ENCODE measurements at places on chromosomes 12 and 14. TPM values are rescaled to one million over a fixed set of nuclear protein-coding genes. Genes with fewer than 3 reads are reported as not detected.

GRCh38 chr12:46149079-46149464, 119.8 kb downstream of the SLC38A1 start:
- peak; percentile 18 for DNase-seq

DNA sequence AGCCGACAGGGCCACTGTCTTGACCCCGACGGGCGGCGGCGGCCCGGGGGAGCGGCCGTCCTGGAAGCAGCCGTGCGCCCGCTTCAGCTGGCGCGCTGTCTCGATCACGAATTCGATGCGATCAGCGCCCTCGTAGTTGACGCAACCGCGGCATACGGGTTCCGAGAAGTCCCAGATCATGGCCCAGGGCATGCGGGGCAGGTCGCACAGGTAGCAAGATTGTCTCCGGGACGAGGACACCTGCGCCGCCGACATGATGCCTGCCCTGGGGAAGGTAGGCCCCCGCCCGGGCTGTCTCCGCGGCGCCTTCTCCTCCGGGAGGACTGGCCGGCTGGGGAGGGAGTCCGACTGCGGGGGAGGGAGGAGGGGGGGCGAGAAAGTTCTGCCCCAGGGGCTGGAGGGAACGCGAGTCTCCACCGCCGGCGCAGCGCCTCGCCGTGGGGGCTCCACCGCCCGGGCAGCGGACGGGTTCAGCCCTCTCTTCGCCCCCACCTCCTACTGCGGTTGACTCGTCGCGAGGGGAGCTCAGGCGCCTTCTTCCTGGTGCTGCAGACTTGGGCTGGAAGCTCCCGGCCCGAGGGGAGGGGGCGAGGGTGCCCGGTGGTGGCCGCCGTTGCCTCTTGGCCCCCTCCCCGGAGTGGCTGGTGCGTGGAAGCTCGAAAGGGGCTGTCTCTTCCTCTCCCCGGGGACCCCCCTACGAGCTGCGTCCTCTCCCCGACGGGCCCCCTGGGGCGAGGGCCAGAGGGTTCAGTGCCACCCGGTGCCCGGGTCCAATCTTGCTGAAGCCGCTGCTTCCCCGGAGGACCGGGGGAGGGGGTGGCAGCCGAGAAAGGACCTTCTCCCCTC, 747 bp downstream of the IRF2BPL start:
- no peak for DNase-seq

The FOXG1 gene
- not detected for polyA plus RNA-seq

- DNase-seq = peak; percentile 31
These were observed 148.6 kb upstream of the DIO3 start for GRCh38 chr14:101412739-101413138.

- peak; percentile 21 for DNase-seq
These were observed 191.4 kb downstream of the TTC7B start for GRCh38 chr14:90624732-90625400.

The RIN3 gene
- polyA plus RNA-seq = 15.6 TPM

GRCh38 chr12:51246254-51246853, 7.7 kb downstream of the DAZAP2 start:
- peak; percentile 47 for DNase-seq

DNA sequence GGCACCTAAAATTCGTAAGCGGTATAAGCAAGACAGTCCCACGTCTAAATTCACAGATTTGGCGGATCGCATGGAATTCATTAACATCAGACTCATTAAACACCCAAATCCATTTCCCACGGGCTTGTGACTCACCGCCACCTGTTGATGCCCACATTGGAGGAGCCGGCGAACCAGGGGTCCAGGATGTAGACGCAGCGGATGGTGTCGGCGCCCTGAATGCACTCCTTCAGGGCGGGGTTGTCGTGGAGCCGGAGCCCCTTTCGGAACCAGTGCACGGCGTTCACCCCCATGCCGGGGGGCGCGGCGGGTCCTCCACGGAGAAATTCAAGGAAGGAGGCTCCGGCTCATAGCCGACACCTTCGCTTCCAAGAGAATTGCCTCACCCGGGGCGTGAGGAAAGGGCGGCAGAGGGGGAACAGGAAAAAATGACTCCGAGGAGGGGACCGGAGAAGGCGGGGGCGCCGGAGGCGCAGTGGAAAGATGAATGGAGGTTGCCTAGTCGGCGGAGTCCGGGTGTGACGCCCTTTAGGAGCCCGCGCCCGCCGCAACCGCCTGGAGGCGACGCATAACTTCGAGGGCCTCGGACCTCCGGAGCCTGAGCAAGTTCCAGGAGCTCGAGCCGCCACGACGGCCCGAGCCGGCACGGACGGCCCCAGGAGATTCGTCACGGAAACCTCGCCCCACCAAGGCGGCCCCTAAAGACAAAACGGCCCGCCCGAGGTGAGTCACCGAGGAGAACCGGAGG, 506 bp downstream of the CRY1 start:
- peak; percentile 39 for DNase-seq

DNA sequence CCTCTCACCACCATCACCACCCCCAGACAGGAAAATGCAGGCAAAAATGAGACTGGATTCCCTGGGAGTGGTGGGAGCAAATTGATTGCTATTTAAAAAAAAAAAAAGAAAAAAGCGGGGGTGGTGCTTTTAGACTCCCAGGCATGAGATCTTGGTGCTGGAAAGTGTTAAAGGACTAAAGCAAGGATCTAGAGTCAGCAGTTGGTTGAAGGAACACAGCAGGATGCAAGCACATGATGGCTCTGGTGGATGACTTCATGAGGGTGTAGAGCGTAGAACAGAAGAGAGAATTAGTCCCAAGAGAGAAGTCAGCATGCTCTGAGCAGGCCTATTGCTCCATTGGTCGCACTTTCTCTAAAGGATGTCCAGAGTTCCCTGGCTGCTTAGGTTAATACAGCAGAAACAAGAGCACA, 183.8 kb upstream of the HMGA2 start:
- no peak for DNase-seq

The KRT6C gene
- not detected for polyA plus RNA-seq

The CCDC184 gene
- polyA plus RNA-seq = 3.3 TPM

- no peak for DNase-seq
These were observed 7.7 kb upstream of the TDG start for GRCh38 chr12:103957865-103958388.

DNA sequence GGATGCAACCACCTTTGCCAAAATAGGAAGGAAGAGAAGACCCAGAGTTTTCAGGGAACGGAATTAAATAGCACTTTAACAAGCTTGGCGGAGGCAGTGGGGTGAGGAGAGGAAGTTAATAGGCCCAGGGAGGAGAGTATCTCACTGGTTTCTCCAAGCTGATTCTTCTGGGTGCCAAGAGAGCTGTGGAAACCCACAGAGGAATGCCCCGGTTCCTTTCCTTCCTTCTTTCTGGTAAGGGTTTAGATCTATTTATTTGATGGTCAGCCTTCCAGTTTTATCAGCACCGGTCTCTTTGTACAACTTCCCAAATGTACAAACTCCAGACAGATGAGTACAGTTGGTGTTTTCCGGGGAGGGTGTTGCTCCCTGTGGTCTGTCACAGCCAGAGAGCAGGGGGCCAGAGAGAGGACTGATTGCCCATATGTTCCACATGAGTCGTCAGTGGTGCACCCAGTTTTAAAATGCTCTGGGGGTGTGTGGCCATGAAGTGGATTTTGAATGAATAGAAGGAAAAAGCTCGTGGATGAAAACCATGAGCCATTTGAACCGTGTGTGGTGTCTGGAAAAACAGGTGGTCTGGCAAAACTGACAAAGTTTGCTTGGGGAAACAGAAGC, 26.6 kb downstream of the PRKCH start:
- DNase-seq = no peak

DNA sequence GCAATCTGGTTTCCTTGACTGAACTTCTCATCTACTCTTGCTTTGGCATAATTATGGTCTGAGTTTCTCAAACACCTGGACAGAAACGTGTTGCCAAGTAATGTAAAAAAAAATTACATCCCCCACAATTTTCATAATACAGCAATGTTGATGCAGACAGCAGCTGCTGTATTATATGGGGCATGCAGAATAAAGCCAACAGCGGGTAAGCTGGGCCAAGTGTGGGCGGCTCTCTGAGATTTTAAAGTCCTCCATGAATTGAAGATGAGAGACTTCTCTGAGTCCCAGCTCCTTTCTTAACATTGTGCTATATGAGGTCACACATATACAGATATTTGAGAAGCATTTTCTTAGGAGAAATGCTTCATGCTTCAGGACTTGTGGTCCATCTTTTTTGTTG, 881.2 kb downstream of the GALC start:
- no peak for DNase-seq

GRCh38 chr14:95452176-95452892, 64.1 kb downstream of the SYNE3 start:
- DNase-seq = no peak

The CLEC2A gene
- not detected for polyA plus RNA-seq

The NANOG gene
- 0.10 TPM for polyA plus RNA-seq

The DNAI7 gene
- polyA plus RNA-seq = 0.63 TPM

DNA sequence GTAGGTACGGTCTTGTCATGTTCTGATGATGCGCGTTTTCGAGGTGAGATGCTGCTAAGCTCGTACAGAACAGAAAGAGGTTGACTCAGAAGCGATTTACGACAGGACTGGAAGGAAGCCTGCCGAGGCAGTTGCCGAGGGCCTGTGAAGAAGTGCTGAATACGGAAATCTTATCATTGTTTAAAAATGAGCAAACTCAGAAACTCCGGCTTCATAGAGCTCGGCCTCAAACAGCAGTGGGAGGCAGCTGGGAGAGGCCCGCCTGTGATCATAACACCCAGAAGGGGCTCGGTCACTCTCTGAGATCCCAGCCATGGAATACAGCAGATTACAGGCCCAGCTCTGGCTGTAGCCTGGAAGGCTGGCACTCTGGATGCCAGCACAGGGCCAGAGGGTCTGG, 87.4 kb downstream of the CPSF2 start:
- no peak for DNase-seq

DNA sequence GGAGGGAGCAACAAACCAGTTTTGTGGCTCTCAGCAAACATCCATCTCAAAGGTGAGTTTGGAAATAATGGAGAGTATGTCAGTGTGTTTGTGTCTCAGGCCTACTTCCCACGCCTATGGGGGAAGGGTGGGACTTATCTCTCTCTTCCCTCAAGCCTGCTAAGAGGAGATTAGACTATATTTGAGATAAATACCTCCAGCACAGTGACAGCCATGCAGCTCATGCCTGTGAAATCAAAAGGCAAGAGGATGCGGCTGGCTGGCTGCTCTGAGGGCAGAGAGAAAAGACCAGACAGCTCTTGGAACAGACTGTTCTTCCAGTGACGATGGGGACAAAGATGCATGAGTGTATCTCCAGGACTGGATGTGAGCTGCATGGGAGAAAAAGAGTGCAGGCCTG, 14.7 kb upstream of the POC1B start:
- DNase-seq = no peak

- DNase-seq = no peak
These were observed 3.7 kb downstream of the DDX24 start for GRCh38 chr14:94077111-94077821.

The TIMELESS gene
- polyA plus RNA-seq = 21.4 TPM

DNA sequence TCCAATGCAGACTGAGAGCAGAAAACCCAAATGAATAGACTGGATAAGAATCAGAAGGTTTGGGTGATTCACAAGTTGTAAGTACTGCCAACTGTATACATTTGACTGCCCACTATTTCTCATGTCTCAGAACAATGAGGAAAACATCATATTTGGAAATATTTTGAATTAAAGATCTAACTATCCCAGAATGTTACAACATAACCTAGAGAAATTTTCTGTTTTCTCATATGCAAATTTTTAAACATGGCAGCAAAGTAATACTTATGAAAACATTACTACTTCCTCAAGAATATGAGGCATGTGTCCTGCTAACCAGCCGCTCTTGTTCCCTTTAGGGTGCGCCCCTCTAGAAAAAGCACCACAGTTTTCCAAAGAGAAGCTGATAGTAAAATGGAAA, 179.9 kb downstream of the PTPRO start:
- DNase-seq = no peak

GRCh38 chr12:47885012-47885501, 19.7 kb downstream of the VDR start:
- DNase-seq = no peak

DNA sequence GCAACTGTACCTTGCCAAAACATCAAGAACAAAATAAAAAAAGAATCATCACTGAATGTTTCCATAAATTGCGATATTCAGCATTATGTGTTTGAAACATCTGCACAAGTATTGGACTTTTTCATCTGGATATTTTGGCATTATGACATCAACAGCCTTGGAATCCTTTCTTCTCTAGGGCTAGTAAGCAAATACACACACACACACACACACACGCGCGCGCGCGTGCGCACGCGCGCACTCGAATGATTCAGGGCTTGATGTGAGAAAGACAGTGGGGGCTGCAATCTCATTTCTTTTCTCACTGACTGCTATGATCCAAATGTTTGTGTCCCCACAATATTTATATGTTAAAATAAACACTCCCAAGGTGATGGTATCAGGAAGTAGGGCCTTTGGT, 90.0 kb upstream of the SLC38A4 start:
- DNase-seq = no peak

DNA sequence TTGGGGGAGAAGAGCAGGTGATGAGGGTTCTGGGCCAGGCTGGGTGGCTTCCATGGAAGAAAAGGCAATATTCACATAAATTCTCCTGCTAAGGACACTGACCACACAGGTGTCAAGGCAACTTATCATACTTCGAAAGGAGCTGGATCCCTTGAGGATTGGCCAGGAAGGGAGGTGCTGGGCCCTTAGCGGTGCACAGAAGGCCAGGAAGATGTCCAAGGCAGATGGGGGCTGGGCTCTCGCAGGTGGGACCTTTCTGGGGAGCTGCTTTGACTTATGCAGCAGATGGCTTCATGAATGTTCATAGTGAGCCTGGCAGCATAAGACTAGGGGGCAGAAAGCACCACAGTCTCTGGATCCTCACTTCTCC, 3.9 kb downstream of the CD63 start:
- DNase-seq = no peak

- DNase-seq = peak; percentile 37
These were observed 467 bp downstream of the KCNK13 start for GRCh38 chr14:90062127-90062794.

GRCh38 chr14:38233218-38233617, 22.7 kb downstream of the CLEC14A start:
- DNase-seq = no peak

DNA sequence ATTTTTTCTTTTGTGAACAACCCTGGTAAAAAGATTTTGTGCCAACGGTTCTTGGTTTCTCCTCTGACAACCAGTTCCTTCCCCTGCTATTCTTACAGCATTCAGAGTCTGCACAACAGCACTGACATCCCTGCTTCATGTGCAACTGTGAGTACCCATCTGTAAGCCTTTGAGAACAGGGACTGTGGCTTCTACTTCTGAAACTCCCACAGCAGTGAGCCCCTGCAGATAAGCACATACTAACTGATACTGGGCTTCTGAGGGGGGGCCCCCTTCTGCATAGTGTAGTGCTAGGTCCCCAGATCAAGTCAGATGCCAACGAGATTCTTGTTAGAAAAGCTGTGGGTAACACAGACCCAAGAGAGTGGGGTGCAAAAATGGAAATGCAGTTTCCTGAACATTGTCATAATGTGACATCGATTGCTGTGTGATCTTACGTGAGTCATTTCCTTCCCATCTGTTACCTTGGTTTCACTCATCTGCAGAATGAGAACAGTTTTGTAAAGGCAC, 11.1 kb upstream of the NINJ2 start:
- no peak for DNase-seq

The PPP1R1A gene
- 17.2 TPM for polyA plus RNA-seq

- no peak for DNase-seq
These were observed 113.4 kb downstream of the CAPZA3 start for GRCh38 chr12:18851271-18851670.

The A2M gene
- polyA plus RNA-seq = 74.4 TPM
